ENCODE measurements at places on chromosomes 7 and 10. TPM values are rescaled to one million over a fixed set of nuclear protein-coding genes. Genes with fewer than 3 reads are reported as not detected.

- H3K4me1 ChIP-seq, result peaks cover 6% of the 10 kb centered on the region
- no peaks in the 10 kb centered on the region for H3K27me3 ChIP-seq
- no peak for DNase-seq
Measured at GRCh38 chr7:113279256-113279655, 160.9 kb upstream of the SMIM30 start.

GRCh38 chr7:3234851-3235250, 66.2 kb upstream of the SDK1 start:
- no peaks in the 10 kb centered on the region for H3K27me3 ChIP-seq
- H3K4me1 ChIP-seq, result no peaks in the 10 kb centered on the region
- DNase-seq, result no peak
- H3K27ac ChIP-seq, result no peak overlapping the region
- no peaks in the 10 kb centered on the region for H3K36me3 ChIP-seq

- peaks cover 18% of the 10 kb centered on the region for H3K4me1 ChIP-seq
- DNase-seq, result no peak
- no peak overlapping the region for H3K27ac ChIP-seq
- H3K27me3 ChIP-seq, result no peaks in the 10 kb centered on the region
Measured at GRCh38 chr7:74583630-74584029, 73.9 kb upstream of the GTF2I start.

- no peaks in the 10 kb centered on the region for H3K27me3 ChIP-seq
- H3K36me3 ChIP-seq, result no peaks in the 10 kb centered on the region
- no peak overlapping the region for H3K27ac ChIP-seq
- no peak overlapping the region for H3K4me3 ChIP-seq
- no peaks in the 10 kb centered on the region for H3K4me1 ChIP-seq
- DNase-seq, result no peak
Measured at GRCh38 chr7:46908770-46909169, 673.1 kb downstream of the TNS3 start.

DNA sequence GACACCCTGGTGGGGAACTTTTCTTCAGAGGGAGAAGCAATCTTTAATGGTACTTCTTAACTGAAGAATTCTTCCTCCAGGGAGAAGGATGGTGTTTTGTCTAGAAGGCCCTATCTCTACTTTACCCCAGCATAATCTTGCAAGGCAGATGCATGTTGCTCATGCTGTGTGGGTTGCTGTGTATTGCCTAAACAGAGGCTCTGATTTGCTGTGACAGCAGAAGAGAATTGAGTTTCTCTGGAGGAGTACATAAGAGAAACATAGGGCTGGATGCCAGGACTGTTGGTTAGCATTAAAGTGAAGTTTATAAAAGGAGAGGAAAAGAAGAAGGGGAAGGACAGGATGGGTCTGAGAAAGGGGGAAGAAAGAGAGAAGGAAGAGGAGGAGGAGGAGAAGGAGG, 248.1 kb upstream of the HPS1 start:
- no peaks in the 10 kb centered on the region for H3K36me3 ChIP-seq
- H3K4me1 ChIP-seq, result no peaks in the 10 kb centered on the region
- H3K27me3 ChIP-seq, result no peaks in the 10 kb centered on the region
- DNase-seq, result no peak
- no peak overlapping the region for H3K4me3 ChIP-seq

DNA sequence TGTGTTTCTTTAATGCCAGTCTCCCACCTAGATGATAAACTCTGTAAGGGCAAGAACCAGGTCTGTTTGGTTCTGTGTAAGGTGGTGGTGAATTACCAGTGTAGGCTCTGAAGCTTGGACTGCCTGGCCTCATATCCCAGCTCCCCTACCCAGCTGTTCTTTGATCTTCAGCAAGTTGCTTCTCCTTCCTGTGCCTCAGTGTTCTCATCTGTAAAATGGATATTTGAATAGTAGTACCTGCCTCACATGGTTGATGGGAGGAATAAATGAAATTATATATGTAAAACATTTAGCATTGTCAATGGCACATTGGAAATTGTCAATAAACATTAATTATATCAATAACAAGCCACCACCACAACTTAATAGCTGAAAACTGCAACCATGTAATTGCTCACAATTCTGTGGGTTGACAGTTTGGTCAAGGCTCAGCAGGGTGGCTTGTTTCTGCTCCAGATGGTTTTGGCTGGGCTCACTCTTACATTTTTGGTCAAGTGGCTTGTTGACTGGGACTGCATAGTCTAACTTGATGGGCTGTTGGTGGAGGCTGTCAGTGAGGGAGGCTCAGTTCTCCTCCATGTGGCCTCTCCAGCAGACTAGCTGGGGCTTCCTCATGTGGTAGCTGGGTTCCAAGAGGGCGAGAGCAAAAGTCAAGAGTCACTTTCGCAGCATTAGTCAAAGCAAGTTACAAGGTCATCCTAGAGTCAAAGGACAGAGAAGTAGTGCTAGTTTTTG, 84.5 kb upstream of the DUSP5 start:
- no peak overlapping the region for H3K4me3 ChIP-seq
- DNase-seq, result no peak
- H3K4me1 ChIP-seq, result no peaks in the 10 kb centered on the region
- no peaks in the 10 kb centered on the region for H3K27me3 ChIP-seq

GRCh38 chr7:30424506-30424905, 54.1 kb downstream of the NOD1 start:
- H3K4me3 ChIP-seq, result no peak overlapping the region
- DNase-seq, result no peak
- no peak overlapping the region for H3K27ac ChIP-seq
- no peaks in the 10 kb centered on the region for H3K36me3 ChIP-seq
- H3K4me1 ChIP-seq, result no peaks in the 10 kb centered on the region
- H3K27me3 ChIP-seq, result no peaks in the 10 kb centered on the region

Gene GHRHR
- not detected for total RNA-seq

Gene VSTM2A
- not detected for total RNA-seq

All from psoas muscle (tissue), 8 donors.